Fibroblast of villous mesenchyme (primary cell): ENCODE measurements at places on chromosomes 5 and 9. TPM values are rescaled to one million over a fixed set of nuclear protein-coding genes. Genes with fewer than 3 reads are reported as not detected.

- peak; percentile 23 for DNase-seq
These were observed 74.2 kb upstream of the GRAMD2B start for GRCh38 chr5:126348855-126349635.

Gene COL15A1
- total RNA-seq: 1.7 and 19.0 TPM in 2 replicates

DNA sequence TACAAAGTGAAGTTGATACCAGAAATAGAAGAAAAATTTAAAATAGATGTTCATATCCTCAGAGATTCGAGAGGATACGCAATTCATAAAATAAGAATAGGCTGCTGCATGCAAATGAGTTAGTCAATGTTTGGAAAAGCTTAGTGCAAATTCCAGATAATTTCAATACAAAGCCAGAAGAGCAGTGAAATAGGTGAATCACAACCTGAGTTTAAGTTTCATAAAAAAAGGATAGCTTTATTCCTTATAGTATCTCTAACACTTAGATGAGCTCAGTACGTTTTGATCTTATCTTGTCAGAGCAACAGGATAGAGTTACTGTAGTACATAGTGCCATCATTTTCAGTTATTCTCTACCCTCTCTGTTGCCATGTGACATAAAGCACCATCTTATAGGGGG is 653.4 kb upstream of the ZNF608 start:
- DNase-seq: no peak

DNA sequence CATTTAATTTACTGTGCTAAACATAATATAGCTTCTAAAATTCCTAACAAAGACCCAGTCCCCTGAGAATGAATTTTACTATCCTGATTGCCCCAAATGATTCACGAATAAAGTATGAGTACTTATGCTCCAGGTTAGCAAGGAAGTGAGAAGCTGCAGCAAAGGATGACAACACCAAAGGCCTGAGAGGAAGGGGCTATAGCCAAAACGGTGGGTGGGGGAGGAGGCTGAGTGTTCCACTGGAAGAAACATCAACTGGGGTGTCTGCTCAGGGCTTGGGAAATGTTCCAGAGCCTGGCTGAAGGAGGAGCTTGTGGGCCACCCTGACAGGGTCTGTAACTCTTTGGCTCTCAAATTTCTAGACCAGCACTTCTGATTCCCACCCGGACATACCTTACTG is 157.3 kb downstream of the ADAMTS12 start:
- DNase-seq: peak; percentile 51

- no peak for DNase-seq
These were observed 13.0 kb upstream of the NR5A1 start for GRCh38 chr9:124520206-124520596.

Gene PCDHB9
- total RNA-seq: under 0.01 and 0.64 TPM in 2 replicates

- no peak for DNase-seq
These were observed 18.6 kb upstream of the SPATA31D1 start for GRCh38 chr9:81969971-81970370.

Gene BAAT
- under 0.01 TPM in 1 of 2 replicates, not detected in the other for total RNA-seq

- no peak for DNase-seq
These were observed 69.1 kb downstream of the GCNT1 start for GRCh38 chr9:76528056-76528455.

DNA sequence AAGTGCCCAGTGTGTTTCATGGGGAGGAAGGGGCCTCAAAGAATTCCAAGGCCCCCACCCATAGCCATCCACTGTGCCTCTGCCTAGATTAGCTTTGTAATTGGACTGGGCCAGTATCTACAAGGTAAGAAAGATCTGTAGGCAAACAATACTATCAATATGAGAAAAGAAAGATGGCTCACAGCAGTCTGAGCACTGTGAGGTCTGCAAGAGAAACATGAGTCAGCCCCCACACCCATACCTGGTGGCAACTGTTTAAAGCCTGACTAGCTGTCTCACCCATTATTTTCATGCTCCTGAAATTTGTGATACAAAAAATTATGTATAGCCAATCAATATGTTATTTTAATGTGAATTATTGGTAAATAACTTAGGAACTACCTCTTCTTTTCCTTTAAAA is 10.0 kb upstream of the ZNF483 start:
- no peak for DNase-seq

Gene PALM2AKAP2
- total RNA-seq: 24.5 and 31.5 TPM in 2 replicates

GRCh38 chr9:69697475-69697874 is 25.3 kb upstream of the APBA1 start:
- no peak for DNase-seq

DNA sequence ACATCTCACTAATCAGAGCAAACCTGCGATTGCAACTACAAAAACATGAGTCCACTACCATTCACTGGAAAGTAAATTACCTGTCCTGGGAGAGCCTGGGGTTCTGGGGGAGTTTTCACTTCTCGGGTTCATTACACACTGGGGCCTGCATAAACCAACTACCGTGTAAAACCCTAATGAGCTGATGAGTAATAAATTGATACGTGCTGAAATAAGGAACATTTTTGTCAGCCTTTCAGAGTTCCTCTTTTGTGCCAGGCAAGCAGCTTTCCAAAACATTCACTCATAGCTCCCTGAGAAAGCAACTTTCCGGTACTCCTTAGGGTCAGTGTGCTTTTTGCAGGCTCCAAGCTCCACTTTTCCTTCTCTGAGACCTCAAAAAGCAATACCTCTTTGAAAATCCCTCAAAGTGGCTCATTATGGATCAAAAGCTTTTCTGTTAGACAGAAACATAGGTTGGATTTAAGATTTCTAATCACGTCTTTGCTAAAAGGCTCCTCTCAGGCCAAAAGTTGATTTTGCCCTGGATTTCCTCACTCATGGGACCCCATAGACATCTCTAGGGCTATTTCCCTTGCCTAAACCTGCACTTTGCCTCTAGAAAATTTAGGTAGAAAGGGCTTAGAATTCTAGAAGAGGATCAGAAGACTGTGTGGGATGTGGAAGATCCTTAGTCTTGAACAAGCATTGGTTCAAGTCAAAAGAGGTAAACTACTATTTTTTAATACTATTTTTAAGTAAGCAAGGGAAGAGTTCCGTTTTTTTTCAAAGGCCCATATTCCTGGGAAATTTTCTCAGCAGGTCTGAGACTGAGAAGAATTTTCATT is 74.8 kb downstream of the ST8SIA4 start:
- DNase-seq: no peak

GRCh38 chr9:100639854-100640253 is 62.0 kb downstream of the CAVIN4 start:
- no peak for DNase-seq

GRCh38 chr9:35272989-35273388 is 111.2 kb downstream of the UNC13B start:
- no peak for DNase-seq

DNA sequence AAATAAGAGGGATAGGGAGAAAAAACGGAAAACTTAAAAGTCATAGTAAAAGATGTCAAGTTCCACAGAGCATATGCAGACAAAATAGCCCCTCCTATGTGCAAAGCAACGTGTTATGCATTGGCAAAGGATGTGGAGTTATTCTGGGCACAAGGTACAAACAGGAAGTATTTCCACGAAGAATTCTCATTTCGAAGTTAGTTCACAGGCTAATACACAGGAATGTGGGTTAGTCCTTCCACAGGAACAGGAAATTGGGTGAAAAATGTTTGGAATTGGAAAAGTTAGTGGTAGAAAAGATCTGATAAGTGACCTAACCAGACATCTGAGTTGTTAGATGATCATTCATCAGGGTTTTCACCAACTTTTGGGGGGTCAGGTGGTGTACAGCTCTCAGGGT is 326.6 kb downstream of the EBF1 start:
- no peak for DNase-seq

DNA sequence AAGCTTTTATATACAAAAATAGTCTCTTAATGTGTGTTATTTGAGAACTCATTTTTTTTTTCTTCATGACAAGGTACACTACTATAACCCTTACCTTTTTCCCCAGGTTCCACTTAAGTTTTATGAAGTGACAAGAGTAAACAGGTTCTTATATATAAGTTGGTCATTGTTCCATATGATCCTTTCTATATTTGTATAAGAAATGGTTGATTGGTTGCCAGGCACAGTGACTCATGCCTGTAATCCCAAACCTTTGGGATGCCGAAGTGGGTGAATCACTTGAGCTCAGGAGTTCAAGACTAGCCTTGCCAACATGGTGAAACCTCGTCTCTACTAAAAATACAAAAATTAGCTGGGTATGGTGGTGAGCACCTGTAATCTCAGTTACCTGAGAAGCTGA is 108.3 kb downstream of the PCSK1 start:
- DNase-seq: peak; percentile 58

GRCh38 chr5:90434116-90434714 is 24.7 kb upstream of the CETN3 start:
- DNase-seq: peak; percentile 56

GRCh38 chr9:110179734-110180133 is 28.2 kb downstream of the C9orf152 start:
- peak; percentile 69 for DNase-seq

Gene SHISAL2B
- total RNA-seq: not detected in 2 replicates

Gene NR4A3
- total RNA-seq: under 0.01 TPM in 2 replicates

DNA sequence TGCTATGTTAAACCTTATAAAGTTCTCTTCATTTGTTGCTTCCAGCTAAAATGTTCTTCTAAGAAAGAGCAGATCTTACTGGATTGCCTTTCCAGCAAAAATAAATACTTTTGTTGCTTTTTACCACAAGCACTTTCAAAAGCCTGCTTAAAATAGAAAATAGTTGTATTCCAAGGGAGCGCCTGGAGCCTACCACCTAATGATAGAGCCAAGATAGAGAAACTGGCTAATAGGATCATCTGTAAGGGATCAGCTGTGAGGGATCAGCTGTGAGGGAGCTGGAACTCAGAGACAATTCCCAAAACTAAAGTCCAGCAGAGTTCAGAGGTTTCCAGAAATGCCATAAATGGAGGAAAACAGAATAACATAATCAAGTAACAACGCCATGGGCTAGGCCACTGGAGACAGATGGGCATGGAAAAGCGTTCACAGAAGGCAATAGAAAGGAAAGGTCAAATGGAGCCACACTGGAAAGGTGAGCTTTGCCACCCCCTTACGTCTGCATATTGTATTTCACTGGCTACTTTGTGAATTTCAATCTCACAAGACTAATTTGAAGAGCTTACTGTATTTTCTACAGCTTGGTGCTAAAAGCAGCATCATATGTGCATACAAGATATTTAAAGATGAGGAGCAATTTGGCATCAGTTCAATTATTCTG is 140.6 kb upstream of the TLE4 start:
- no peak for DNase-seq

DNA sequence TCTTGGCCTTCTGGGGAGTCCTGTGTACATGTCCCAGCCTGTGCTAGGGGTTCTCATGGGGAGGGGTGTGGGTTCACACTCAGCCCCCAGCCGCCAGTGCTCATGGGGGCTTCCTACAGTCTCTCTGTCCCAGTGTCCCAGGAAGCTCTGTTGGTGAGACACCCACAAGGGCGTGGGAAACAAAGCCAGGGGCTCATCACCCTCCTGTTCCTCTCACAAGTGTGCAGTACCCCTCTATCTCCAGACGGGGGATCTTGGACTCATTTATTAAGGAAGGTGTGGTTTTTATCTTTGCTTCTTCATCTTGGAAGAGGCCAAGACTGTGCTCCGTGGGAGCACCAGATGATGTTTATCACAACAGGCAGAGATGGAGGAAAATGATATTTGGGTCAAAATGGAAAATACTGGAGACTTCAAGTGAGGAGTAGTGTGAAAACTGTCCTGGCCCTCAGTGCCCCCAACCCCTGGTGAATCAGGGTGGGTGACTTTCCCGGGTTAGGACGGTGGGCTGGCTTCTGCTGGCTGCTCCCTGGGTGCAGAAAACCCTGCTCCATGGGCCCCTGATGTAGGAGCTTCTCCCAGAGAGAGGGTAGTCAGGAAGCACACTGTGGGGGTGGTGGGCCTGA is 15.2 kb downstream of the TMEM171 start:
- DNase-seq: peak; percentile 25

DNA sequence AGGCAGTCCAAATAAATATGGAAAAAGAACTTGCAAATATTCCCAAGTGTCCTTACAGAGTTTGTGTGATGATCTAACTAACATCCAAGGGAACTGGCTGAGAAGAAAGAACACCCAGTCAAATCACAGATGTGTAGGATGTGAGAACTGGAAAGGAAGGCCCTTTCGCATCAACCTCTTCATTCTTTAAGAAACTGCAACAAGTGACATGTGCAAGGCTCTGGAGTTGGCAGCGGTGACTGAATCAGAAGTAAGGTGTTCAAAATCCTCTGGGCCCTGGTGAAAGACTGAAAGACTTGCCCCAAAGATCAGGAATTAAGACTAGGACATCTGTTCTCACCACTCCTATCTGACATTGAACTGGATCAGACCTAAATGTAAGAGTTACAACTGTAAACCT is 88.7 kb downstream of the RAPGEF1 start:
- no peak for DNase-seq

DNA sequence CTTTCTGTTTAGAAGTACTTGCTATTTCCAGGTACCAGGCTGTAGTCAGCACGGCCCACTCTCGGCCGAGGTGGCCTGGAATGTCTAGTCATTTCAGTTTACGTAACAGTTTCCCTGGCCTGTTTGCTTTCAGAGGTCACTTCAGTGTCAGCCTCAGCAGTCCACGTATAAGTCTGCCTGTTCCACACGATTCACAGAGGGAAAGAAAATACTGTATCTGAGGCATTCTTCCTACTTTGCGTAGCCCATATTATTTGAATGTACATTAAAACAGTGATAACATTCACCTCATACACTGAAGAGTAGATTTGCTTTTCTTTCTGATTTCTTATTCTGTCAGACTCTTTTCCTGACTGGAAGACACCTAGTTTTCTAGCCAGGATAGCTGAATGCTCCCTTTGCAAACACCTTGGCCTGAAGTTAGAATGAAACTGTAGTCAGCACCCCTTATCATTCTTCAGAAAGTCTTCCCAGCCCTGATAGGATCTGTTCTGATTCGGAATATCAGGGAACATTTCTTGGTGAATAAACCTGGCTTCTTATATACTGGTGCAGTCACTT is 140.9 kb downstream of the AOPEP start:
- DNase-seq: peak; percentile 96

Gene UAP1L1
- total RNA-seq: 16.0 and 31.2 TPM in 2 replicates

Gene GPR151
- total RNA-seq: not detected in 2 replicates

DNA sequence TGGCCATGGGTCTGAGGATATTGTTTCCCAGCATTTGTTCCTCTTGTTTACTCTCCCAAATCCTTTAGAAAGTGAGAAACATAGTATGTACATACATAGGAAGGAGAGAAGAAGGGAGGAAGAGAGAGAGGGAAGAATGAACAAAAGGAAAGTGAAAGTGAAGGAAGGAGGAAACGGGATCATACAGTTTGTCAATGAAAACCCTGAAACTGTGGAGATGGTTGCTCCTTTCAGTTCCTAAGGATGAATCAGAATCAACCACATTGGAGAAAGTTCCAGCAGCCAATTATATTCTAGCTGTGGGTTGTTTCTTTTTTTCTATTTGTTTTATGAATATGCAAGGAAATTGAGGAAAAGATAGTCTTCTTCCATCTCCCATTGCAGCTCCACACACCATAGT is 396.5 kb downstream of the MLLT3 start:
- DNase-seq: peak; percentile 8

Gene PTGER4
- 4.3 and 8.7 TPM in 2 replicates for total RNA-seq

DNA sequence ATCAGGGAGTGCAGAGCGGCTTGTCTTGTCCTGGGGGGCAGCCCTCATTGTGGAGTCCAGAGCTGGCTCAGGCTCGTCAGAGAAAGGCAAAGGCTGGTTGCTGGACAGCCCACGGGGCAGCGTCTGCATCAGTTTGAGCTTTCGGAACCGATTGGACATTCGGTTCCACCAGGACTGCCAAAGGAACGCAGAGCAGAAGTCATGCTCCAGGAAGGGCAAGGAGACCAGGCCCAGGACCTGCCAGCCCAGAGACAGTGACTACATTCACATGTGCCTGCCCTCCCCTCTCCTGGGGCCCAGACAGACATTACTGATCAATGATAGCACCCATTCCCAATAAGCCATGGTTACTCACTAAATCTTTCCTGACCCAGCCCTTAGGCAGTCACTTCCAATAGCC is 18.1 kb downstream of the ANKS6 start:
- DNase-seq: no peak

Gene TMEFF1
- total RNA-seq: 0.43 and 0.97 TPM in 2 replicates

GRCh38 chr9:72394066-72394465 is 29.1 kb upstream of the ZFAND5 start:
- no peak for DNase-seq
